ENCODE measurements at places on chromosomes 11 and 22.

DNA sequence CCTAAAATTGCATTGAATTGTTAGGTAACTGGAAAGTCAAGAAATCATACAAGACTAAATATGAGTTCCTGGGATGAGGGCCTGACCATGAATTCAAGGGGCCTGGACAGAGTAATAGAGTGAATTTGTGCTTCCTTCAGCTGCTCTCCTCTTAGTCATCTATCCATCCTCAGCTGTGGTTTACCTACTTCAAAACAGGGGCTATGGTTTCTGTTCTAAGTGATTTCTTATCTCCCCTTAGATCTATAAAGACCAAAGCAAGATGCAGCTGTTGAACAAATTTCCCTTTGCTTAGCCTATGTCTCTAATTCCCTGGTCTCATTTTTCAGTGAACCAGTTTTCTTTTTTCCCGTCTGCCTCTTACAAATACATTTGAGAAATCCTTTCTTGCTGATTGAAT lies 428.5 kb downstream of the FAM181B start:
- no peak for DNase-seq

DNA sequence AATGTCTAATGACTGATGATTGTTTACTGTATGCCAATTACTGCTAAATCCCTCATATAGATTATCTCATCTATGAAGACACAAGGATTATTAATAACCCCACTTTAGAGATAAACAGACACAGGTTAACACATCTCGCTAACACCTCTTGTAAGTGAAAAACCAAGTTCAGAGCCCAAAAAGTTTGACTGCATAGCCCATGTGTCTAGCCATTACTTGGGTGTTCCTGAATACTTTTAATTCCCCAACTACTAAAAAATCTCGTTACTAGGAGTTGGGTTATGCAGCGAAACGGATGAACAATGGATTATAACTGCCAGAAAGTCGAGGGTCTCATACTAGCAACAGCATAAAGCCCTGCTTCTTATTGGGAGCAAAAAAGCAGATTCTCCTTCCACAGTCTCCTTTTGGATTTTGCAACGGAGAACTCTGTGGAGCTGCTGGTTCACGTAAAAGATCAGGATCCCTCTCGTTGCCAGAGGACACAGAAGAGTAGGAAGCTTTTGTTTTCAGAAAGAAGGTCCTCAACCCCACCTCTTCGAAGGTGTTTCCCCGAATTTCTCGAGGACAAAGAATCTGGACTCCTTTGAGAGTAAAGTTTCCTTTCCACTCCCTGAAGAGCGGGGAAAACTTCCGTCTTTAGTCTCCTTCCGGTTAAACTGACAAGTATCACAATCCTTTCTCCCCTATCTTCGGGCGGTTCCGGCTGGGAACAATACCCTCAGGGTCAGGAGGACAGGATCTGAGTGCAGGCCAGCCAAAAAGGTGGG lies 979 bp downstream of the ZBED5 start:
- peak; percentile 7 for DNase-seq

DNA sequence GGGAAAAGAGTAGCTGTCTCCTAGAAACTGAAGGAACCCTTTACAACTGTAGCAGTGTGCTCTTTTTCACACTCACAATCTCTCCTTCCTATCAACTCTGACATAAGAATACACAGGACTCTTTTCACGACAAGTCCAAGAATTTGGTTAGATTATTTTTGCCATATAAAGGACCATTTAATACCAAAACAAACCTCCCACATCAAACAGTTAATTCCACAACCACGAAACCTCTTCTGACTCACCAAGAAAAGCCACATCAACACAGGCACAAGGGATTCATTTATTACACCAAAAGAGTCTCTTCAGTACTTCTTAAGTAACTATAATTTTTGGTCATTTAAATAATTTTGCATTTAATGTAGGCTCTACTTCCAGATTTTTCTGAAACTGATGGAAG lies 222.6 kb upstream of the PITPNB start:
- no peak for DNase-seq

GRCh38 chr11:107490836-107491235 lies 33.2 kb upstream of the CWF19L2 start:
- DNase-seq, result no peak

- no peak for DNase-seq
Measured at GRCh38 chr11:4891996-4892640, 10.4 kb downstream of the OR51T1 start.

DNA sequence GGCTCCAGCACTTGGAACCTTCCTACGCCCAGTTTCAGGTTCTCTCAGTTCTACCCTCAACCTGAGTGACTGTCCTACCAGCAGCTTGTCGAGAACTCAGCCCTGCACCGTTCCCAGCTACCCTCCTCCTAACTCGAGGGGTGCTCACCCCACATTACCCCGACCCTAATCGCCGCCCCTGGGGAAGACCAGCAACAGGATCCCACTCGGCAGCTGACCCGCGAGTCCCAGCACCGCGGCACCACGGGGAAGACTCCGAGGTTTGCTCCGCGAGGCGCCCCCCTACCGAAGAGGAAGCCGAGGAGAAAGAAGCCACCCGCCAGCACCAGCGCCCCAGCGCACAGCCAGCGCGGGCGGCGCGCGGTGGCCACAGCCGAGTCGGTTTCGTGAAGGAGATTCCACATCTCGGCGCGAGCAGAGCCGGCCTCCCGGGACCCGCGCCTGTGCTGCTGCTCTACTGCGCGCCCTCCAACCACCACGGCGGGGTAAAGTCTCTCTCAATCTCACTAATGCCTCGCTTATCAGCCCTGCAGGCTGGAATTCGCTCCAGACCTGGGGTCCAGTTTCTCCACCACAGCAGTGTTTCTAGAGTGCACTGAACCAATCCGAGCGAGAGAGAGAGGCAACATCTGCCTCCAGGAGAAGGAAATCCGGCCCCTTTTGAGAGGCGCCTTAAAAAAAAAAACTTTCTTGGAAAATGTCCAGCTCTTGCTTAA lies at the start of gene FOLH1:
Gene FOLH1, minus strand, starts transcription at position 597 of the 716 bp plus-strand sequence. Its CDS starts 193 bp downstream, at position 404.
- DNase-seq, result no peak

DNA sequence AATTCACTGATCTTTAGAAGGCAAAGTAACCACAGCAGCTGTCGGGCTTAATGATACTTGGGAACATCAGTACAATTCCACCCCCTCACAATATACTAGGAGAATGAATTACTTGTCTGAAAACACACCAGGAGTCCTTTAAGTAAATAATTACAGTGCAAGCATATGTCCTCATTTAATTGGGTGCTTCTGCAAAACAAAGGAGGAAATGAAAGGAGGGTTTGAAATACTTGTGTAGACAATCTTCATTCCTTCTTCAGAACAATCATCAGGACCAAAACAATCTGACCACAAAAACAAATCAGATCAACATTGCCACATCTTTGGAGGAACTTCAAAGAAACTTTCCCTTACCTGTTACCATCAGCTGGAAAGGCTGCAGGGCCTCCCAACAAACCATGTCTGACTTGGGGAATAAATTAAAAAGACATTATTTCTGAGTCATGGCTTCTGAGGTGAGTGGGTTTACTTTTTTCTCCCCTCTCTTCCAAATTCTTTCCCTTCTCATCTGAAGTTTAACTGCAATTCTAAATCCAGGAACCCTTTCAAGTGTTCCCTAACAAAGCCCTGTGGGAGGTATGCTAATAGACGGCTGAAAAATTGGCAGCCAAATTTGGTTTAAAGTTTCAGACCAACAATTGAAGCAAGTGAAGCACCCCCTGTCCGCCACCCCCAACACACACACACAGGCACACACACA lies 12.5 kb upstream of the CCDC117 start:
- DNase-seq, result no peak

GRCh38 chr11:134670247-134670782 lies 258.3 kb upstream of the B3GAT1 start:
- DNase-seq, result no peak

DNA sequence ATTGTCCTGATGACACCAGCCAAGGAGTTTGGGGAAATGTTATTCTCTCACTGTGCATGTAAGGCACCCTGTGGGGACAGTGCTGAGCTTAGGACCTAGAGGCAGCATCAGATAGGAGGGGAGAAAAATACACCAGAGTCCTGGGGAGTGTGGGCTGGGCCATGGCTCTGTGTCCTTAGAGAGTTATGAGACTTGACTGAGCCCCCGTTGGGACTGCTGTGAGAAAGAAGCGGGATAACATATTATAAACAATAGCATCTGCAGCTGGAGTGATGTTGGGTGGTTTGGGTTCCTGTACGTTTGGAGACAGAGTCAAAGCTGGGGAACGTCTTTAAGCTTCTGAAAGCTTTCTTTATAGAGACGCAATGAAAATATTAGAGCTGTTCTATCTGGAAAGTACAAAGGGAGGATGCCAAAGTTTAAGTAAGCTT lies 90.9 kb upstream of the CRTAM start:
- DNase-seq, result no peak

DNA sequence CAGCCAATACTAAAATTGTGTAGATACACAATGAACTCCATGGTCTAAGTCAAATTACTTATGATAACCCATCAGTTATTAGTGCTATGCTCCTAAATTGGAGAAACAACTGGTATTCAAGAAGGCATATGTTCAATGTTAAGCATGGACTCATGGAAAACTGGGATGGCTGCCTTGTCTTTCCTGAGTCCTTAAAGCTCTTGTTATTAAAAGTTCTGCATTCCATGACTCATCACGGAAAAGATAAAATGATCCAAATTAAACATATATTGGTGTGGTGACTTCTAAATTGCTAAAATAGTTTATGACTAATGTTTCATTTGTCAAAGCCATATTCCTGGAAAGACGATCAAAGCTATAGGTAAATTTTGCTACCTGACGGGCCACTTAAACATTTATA lies 9.4 kb upstream of the EI24 start:
- no peak for DNase-seq
